Anterior cingulate cortex (tissue), 58 donors: ENCODE measurements at places on chromosomes 11 and 22.
A peak's percentile ranks its signal among the peaks of the same experiment; 100 is the strongest.

DNA sequence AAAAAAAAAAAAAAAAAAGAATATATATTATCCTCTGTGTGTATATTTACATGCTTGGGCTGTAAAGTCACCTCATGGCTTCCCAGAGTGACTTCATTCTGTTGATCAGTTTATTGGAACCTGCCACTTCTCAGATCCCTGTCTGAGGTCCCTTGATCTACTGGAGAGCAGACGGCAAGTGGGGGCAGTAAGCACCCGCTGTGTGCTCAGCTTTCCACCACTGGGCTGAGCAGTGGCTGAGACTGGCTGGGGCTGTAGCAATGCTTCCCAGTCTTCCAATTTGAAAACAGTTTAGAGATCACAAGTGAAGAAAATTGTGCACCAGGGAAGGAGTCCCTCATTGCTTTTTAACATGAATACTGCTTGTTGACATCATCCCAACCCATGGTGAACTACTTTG lies 6.9 kb upstream of the RBM4B start:
- no peak for DNase-seq

DNA sequence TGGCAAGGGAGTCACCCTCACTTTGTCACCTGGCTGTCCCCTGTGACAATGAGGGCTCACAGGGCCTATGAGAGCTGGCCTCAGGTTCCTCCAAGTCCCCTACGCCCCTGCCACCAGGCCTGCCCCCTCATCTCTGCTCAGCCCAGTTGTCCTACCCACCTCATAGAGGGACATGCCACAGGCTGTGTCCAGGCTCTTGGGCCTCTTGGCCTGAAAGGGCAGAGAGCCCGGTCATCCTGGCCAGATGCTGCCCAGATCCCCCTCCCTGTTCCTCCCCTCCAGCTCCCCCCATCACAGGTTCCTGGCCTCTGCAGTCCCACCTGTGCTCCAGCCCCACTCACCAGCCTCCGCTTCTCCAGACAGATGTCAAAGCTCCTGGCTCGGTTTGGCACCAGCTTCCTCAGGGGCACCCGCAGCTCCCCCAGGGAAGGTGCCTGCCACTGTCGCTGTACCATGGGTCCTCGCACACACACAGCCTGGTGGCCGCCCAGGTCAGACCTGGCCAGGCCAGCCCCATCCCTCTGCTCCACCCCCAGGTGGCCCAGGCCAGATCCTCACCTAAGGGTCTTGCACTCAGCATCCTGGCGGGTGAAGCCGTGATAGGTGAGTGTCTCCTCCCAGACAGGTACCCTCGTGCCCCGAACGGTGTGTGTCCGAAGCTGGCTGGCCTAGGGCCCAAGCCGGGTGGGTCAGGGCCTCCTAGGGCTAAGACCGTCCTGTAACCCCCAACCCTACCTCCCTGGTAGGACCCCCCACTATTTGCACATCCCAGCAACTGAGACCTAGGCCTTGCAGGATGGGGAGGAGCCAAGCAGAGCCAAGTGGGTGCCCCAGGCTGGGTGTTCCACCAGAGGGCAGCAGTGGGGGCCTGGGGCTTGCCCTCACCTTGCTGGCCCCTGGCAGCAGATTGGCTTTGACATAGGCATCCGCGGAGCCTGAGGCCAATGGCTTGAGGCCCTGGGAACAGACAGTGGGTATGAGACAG lies 8.3 kb downstream of the NDUFV1 start:
- no peak for DNase-seq

- no peak for DNase-seq
These were observed 318.1 kb downstream of the TENM4 start for GRCh38 chr11:79122759-79123158.

- no peak for DNase-seq
These were observed 119.1 kb upstream of the MTNR1B start for GRCh38 chr11:92850296-92850826.

DNA sequence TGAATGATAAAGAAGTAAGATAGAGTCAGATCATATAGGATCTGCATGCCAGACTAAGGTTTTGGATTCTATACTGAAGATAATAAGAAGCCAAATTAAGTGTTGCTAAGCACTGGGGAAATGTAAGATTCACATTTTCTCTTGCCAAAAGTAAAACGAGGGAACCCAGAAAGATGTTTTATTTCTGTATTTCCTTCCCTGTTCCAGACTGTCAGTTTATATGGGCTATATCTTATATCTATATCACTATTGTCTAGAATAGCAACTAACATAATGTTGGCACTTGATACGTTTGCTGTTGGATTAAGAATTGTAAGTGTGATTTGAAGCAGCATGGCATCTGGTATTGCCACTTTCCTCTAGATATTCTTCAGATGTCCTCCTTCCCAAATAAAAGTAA lies 8.3 kb downstream of the OR52E6 start:
- no peak for DNase-seq

GRCh38 chr22:25754527-25755202 lies 12.7 kb downstream of the MYO18B start:
- no peak for DNase-seq

- DNase-seq, result no peak
These were observed 158.4 kb upstream of the NARS2 start for GRCh38 chr11:78733031-78733430.

DNA sequence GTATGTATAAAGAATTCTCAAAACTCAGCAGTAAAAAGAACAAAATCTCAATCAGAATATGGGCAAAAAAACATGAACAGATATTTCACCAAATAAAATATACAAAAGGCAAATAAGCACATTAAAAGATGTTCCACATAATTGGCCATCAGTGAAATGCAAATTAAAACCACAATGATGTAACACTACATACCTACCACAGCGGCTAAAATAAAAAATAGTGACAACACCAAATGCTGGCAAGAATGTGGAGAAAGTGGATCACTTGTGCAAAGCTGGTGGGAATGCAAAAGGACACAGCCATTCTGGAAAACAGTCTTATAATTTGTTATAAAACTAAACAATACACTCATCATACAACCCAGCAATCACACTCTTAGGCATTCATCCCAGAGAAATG lies 38.3 kb upstream of the ACER3 start:
- no peak for DNase-seq

DNA sequence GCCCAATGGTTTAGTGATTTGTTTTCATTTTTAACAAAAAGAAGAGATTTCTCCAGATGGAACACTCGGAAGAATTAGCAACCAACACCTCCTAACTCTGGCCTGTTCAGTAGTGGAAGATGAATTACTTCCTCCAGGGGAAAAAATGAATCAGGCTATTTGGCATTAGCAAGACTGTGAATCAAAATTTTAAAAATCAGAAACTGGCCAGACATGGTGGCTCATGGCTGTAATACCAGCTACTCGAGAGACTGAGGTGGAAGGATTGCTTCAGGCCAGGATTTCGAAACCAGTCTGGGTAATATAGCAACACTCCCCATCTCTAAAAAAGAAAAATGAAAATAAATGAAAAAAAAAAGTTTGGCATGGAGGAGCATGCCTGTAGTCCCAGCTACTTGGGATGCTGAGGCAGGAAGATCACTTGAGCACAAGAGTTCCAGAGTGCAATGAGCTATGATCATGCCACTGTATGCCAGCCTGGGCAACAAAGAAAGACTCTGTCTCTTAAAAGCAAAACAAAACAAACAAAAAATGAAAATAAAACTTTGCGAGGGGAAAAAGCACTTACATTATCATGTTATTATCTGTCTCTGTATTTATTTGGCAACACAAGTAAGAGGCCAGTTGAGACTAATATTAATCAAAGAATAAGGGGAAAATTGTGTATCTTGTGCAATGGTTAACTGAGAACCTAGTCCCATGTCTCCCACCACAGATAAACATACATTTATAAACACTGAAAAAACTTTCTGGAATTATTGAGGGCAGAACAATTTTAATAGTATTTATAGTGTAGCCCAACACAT lies 796.3 kb upstream of the ANO3 start:
- DNase-seq, result no peak

GRCh38 chr11:79485694-79486093 lies 44.9 kb upstream of the TENM4 start:
- no peak for DNase-seq

- DNase-seq, result no peak
These were observed 159.1 kb downstream of the WNT11 start for GRCh38 chr11:76047231-76047630.

- DNase-seq, result no peak
These were observed 13.8 kb downstream of the PLXNB2 start for GRCh38 chr22:50293441-50294318.

DNA sequence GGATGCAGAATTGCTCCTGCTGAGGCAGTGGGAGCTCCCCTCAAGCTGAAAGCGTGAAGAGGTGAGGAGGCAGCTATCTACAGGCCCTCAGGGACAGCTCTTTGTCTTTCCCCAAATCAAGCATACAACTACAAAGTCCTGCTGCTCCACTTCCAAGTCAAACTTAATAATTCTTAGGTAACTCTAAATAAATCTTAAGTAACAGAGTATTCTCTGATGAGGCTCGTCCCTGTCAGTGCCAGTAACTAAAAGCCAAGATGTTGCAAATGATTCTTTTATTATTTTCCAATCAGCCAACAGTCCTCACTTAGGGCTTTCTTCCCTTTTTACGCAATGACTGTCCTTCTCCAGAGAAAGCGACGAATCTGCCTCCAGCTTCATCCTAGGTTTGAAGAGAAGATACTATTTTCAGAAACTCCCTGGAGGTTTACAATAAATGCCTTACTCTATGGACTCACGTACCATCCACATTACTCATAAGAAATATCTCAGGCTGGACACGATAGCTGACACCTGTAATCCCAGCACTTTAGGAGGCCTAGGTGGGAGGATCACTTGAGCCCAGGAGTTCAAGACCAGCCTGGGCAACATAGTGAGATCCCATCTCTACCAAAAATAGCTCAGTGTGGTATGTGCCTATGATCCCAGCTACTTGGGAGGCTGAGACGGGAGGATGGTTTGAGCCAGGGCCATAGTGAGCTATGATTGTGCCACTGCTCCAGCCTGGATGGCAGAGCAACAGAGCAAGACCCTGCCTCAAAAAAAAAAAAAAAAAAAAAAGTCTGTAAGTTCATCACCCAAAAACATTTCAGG lies 3.1 kb upstream of the C22orf39 start:
- DNase-seq, result no peak

DNA sequence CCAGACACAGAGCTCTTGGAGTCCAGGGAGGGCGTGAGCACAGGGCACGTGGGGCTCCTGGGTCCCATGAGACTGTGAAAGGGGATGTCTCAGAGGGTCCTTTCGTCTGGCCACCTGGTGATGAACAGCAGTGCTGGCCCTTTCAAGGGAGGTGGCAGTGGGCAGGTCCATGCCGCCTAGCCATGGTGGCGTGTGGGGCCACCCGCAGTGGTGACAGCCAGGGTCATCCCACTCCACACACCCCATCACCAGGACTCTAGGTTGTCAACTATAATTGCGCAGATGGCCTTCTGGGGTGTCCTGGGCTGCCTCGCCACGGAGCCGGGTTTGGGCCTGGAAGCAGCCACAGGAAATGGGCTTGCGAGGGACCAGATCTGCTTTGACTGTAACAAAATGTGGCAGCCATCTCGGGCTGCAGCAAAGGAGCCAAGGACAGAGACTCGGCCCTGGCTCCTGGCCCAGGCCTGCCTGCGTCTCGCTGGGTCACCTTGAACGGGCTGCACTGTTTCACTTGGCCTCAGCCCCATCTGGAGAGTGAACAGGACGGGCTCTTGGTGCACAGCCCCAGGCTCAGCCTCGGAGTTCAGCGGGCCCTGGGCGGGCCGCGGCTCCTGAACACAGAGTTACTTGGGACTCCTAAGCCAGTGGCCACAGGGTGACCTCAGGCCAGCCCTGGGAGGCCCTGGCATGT lies 1350.5 kb downstream of the BRD1 start:
- peak; percentile 42 for DNase-seq

DNA sequence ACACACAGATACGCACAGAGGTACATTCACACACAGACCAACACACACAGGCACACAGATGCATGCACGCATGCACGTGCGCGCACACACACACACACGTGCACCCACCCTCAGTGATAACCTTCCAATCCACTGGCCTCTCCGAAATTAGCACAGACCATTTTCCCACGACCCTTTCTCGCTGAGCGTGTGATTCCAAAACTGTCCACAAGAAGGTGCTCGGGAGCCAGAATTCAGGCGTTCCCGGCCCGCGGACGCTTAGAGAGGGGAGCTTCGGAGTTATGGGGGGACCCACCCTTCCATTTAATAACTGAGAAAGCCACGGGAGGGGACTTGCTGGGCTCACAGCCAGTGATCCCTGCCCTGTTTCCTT lies 33.8 kb upstream of the SLC35C1 start:
- DNase-seq, result no peak

DNA sequence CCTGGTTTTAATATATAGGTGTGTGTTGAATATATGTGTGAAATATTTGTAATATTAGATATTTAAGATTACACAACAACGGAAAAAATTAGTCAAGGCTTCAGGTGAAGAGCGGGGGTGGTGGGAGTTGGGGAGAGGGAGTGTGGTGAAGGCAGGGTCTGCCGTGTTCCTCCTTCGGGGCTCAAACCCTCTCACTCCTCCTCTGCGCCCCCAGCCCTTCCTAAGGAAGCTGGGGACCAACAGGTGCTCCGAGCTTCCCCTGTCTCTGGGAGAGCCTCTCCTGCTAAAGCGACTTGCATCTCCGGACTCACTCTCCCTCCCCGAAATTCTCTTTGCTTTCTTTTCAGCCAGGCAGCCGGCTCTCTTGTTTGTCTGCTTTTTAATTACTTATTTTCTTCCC lies 960 bp upstream of the CADM1 start:
- peak; percentile 8 for DNase-seq
